OCI-LY7 (cell line): ENCODE measurements at places on chromosomes 16 and 17.

GRCh38 chr17:69471406-69471805 is 56.9 kb downstream of the MAP2K6 start:
- no peak for DNase-seq

GRCh38 chr17:56274491-56274890 is 121.2 kb downstream of the ANKFN1 start:
- no peak for DNase-seq

DNA sequence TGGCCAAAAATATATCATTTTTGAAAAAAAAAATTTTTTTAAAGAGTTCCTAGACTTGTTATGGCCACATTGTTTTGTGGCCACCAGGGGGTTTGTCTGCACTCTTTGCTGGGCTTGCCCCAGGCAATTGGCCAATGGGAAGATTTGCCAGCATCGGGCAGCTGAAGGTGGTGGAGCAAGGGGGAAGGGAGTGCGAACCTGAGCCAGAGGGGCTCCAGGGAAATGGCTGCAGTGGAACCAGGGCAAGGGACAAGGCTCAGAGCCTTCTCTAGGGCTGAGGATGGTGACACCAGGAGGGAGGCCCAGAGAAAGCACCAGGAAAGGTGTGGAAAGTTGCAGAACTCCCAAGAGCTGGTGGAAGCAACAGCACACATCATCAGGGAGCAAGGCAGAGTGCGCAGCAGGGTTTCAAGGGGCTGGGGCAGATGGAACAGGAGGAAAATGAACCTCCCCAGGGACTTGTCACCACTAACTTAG is 15.5 kb upstream of the CMIP start:
- DNase-seq: peak; percentile 77

- no peak for DNase-seq
Observed at GRCh38 chr16:74999219-74999608, 390 bp downstream of the ZNRF1 start.

GRCh38 chr17:61647047-61647446 is 56.0 kb upstream of the NACA2 start:
- no peak for DNase-seq

DNA sequence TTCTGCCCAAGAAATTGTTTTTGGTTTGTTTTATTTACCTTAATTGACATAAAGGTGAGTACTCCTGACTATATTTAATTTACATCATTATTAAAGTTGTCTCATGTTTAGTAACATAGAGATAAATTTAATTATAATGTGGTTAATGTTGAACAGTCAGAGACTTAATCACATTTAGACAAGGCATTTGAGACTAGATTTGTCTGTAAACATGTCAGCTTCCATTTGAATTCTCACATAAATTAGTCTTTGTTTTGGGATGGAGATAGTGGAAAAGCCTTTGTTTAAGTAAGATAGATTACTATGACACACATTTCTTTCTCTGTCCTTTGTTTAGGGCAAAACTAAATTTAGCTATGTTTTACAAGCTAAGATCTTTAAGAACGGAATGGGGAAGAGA is 18.5 kb upstream of the BCAS3 start:
- no peak for DNase-seq
